ENCODE measurements at places on chromosomes 12 and 14.

- no peak for DNase-seq
These were observed 89.6 kb downstream of the SCARB1 start for GRCh38 chr12:124774054-124774461.

GRCh38 chr12:3747543-3747942 lies 5.4 kb downstream of the CRACR2A start:
- no peak for DNase-seq

DNA sequence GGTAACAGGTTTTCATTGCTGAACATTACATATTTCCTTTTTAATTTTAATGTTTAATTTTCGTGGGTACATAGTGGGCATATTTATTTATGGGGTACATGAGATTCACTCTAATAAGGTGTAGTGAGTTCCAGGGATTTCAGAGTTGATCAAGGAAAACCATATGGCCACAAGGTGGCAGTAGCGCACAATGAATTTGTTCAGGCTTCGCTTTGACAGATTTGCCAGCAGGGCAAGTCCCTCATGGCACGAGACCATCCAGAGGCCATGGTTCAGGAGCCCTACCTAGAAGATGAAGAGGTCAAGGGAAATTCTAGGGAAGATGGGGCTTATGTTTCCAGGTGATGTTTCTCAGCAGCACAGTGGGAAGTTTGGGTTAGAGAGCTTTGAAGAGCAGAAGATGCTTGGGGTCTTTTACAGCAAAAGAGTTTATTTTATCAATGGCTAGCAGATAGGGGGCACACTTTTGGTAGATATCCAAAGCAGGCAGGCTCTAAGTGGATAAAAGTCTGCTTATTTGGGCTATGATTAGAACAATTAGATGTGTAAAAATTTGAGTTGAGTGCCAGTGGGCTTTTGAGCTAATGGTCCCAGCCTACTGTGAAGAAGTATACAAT lies 1004.4 kb downstream of the AACS start:
- DNase-seq = peak; percentile 72

GRCh38 chr14:95520346-95520745 lies 3.9 kb upstream of the SYNE3 start:
- DNase-seq = no peak

DNA sequence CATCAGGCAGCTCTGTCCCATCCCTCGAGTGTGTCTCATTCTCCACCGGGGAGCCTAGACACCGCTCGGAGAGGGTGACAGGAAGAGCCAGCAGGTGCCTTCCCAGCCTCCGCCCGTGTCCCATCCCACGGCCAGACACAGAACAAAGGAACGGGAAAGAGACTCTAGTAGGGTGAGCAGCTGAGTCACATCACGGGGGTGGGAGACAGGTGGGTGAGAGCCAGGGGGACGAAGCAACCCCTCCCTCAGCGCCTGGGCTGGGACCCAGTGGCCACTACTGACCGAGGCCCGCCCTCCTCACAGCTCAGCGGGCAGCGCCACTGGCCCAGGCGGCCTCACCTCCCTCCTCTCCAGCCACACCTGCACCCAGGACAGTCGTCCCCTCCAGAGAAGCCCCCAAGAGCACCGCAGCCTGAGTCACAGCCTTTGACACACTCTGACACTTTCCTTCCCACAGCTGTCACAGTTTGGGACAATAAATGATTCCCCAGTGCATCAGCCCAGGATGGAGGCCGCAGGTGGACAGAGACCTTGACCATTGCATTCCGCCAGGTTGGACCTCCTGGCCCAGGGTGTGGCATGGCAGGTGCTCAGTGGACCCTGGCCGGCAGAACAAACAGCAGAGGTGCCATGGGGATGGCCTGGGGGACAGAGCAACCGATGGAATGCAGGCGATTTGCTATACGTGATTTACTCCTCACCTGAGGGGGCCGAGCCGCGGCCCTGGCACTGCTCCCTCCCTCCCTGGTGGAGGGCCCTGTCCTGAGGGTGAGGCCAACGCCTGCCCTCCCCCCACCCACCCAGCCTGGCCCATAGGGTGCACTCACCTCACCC lies 45.4 kb upstream of the GALNT9 start:
- no peak for DNase-seq

- peak; percentile 60 for DNase-seq
These were observed 81.6 kb downstream of the LLPH start for GRCh38 chr12:66048835-66049537.

- DNase-seq = no peak
These were observed 220.2 kb downstream of the ANO6 start for GRCh38 chr12:45435945-45436710.

- DNase-seq = no peak
These were observed 246.4 kb downstream of the EGLN3 start for GRCh38 chr14:33704481-33704880.

DNA sequence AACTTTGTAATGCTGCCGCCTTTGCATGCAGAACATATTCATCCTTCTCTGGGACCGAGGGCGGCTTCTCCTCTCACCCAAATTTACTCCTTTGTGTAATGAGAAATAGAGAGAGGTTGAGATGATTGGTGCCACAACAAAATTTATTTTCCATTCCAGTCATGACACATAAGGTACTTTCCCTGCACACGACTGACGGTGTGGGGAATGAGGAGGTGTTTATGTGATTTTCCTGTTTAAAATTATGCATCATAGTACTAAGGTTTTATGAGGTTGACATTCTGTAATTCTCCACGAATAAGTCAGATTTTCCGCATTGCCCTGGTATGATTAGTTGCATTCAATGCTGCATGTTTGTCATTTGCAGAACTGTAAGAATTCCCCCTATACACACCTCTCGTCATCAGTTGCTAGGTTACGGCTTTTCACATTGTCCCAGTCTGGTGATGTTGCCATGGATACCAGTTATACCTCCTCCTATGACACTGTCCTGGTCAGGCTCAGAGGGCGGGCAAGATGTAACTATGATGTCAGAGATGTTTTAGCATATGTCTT lies 23.1 kb downstream of the BICDL1 start:
- no peak for DNase-seq

DNA sequence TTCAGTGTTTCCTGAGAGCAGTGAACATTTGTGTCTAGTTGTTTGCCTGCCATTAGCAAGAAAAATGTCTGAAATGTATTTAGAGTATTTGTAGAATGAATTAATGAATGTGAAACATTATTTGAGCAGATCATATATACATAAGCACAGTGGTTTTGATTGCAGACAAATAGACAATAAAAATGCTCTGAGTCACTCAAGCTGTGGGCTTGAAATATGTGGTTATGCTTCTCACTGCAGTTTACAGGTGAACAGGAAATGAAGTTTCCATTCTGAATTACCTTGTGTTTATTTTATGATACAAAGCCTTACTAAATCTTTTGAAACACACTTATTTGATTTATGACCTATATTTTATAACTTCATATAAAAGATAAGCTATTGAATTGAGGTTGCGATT lies 827.7 kb downstream of the TMTC2 start:
- DNase-seq = no peak

DNA sequence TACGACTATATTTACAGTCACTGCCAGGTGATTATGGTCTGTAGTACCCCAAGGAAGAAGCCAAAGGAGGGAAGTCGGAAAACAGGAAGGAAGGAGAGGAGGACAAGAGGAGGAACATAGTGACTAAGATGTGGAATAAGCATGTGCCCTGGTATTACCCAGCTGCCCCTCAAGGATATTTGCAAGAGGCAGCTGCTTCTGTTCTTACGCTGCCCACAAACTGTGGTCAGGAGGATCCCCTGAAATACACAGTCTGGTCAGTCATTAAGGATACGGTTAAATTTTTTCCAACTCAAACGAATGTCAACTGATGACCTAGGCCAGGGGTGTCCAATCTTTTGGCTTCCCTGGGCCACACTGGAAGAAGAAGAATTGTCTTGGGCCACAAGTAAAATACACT lies 126.5 kb downstream of the CMAS start:
- DNase-seq = no peak

- no peak for DNase-seq
These were observed 163.1 kb downstream of the GCH1 start for GRCh38 chr14:54739514-54739913.

GRCh38 chr12:66808606-66809005 lies 129.7 kb upstream of the GRIP1 start:
- DNase-seq = no peak

DNA sequence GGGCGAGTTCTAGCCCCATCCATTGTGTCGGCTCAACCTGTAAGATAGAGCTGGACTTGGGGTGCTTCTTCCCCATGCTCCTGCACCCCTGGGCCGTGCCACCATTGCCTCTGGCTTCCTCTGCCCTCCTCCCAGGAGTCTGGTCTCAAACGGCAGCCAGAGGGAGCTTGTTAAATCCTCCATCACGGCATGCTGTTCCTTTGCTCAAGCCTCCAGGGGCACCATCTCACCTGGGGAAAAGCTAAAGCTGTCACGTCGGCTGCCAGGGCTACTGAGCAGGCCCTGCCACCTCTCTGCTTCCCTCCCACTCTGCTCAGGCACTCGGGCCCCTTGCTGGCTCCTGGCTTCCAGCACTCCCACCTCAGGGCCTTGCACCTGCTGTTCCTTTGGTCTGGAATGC lies 140.4 kb downstream of the RBM19 start:
- no peak for DNase-seq

GRCh38 chr12:116303066-116303465 lies 25.6 kb upstream of the MED13L start:
- DNase-seq = no peak

DNA sequence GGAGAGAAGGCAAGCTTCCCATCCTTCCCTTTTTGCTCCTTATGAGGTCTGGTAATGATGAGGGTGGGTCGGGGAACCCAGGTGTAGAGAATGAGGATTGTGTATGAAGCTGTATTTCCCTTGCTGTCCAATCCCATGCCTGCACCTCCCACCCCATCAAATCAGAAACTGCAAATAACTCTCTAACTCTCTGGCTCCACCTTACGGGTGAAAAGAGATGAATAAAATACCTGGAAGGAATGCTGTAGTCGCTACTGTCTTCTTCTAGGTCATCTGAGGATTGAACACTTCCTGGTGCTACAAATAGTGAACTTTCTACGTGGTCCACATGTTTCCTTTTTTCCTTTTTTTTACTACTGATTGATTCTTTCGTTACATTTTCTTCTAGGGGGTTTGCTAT lies 38.9 kb upstream of the DICER1 start:
- DNase-seq = peak; percentile 28

- no peak for DNase-seq
These were observed 6.0 kb upstream of the SHMT2 start for GRCh38 chr12:57223191-57224165.

DNA sequence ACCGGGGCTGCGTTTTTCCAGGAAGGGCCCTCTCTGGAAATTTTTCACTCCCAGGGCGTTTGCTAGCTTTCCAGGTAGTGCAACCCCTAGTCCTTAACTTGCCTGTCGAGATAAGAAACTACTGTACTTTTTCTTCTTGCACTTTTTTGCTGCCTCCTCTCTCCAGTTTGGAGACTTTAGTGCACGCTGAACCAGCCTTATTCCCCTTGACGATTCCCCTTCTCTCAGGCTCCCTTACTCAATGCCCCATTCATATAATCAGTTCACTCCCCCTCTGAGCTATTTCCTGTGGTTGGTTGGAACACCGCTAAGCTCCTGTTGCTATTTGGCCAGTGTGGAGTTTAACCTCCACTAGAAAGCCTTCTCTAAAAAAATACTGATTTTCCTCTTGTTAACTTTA lies 682 bp downstream of the CREBL2 start:
- DNase-seq = no peak

DNA sequence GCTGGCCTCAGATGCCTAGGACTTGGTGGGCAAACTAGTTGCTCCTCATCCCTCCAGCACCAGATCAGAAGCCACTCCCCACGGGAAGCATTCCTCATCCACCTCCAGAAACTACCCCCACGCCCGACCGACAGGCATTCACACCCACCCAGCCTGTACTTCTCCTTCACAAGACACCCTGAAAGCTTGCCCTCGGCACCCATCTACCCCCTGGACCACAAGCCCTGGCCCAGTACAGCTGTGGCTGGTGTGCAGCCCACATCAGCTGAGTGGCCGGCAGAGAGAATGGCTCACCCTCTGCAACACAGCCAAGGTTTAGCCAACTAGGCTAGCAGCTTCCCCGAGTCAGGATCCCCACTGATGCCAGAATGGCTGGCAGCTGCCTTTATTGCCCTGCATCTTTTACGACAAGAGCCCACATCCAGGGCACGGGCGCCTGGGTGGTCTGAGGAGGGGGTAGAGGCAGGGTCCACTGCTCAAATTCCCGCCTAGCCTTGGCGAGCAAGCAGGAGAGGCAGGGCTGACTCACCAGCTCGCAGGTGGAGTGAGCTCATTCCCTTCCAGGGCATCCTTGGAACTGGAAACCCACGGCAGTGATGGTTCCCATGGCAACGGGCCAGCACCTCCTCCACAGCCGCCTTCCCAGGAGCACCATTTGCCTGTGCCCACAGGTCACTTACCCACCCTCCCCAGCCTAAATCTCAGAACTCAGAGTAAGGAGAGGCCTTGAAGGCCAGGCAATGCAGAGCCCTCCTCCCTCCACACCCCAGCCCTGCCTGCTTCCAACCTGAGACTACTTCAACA lies 17.1 kb downstream of the ACTN1 start:
- no peak for DNase-seq

- DNase-seq = no peak
These were observed 17.7 kb upstream of the PGF start for GRCh38 chr14:74973003-74973653.

DNA sequence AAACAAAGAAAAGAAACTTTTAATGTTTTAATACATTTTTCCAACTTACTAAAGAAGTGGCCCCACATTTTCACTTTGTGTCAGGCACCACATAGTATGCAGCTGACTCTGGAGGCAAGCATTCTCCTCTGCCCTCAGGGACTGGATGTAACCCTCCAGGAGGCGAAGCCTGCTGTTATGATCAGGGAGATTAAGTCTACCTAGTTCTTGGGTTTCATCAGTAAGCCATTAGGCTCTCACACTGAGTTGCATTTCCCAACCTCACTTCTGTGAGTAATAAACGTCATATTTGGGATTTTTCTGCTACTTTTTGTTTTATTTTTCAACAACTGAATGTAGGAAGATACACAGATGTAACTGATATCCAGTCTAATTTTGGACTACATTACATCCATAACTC lies 101.2 kb upstream of the LRFN5 start:
- DNase-seq = no peak

- no peak for DNase-seq
These were observed 51.0 kb downstream of the WDHD1 start for GRCh38 chr14:54975856-54976255.

GRCh38 chr14:59371771-59372170 lies 93.4 kb downstream of the GPR135 start:
- no peak for DNase-seq

DNA sequence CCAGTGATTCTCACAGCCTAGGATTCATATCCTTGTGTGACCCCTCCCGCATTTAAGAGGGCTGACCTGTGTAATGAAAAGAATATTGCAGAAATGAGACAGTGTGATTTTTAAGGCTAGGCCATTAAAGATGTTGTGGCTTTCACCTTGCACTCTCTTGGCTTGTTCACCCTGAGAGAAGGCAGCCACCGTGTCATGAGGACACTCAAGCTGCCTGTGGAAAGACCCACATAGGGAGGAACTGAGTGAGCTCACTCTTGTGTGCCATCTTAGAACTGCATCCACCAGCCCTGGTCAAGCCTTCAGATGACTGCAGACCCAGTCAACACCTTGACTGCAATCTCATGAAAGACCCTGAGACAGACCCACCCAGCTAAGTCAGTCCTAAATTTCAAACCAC lies 46.3 kb upstream of the TMPO start:
- no peak for DNase-seq
